Trophoblast cell (in vitro differentiated cells and primary cell): ENCODE measurements at places on chromosomes 16 and 17.
A peak's percentile ranks its signal among the peaks of the same experiment; 100 is the strongest.

GRCh38 chr16:2833776-2834175 is 3.7 kb downstream of the ZG16B start:
- H3K27ac ChIP-seq, result no peak overlapping the region
- H3K27me3 ChIP-seq, result no peaks in the 10 kb centered on the region
- DNase-seq, result no peak
- H3K36me3 ChIP-seq, result no peaks in the 10 kb centered on the region

GRCh38 chr16:86555704-86556075 is 655 bp upstream of the MTHFSD start:
- no peak overlapping the region for H3K27ac ChIP-seq
- H3K36me3 ChIP-seq, result peaks cover 6% of the 10 kb centered on the region
- no peaks in the 10 kb centered on the region for H3K27me3 ChIP-seq
- no peak for DNase-seq
- H3K4me1 ChIP-seq, result peaks cover 3% of the 10 kb centered on the region

- no peaks in the 10 kb centered on the region for H3K4me1 ChIP-seq
- no peak for DNase-seq
- H3K4me3 ChIP-seq, result no peak overlapping the region
- H3K36me3 ChIP-seq, result no peaks in the 10 kb centered on the region
These were observed 372.5 kb upstream of the CDH8 start for GRCh38 chr16:62408760-62409159.

- no peak for DNase-seq
- H3K27ac ChIP-seq, result no peak overlapping the region
- peaks cover 11% of the 10 kb centered on the region for H3K4me1 ChIP-seq
- no peaks in the 10 kb centered on the region for H3K27me3 ChIP-seq
These were observed 35.5 kb upstream of the ZC3H18 start for GRCh38 chr16:88534638-88535190.

DNA sequence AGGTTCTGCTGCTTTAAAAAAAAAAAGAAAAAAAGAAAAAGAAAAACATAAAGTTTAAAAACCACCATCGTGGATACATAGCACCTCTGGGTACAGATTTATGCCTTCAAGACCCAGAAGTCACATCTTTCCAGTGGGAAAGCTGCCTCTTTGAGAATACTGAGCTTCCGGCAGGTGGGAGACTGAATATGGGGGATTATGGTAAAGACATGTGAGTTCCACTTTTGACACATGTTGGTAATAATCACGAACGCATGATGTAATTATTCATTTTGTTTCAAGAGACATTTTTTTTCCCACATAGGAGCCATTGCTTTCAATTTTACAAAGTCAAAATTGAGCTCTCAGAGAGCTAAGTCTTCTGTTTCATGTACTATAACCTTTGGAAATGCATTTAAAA is 229.7 kb upstream of the CDH5 start:
- H3K36me3 ChIP-seq, result no peaks in the 10 kb centered on the region
- DNase-seq, result no peak
- H3K4me3 ChIP-seq, result no peak overlapping the region
- H3K4me1 ChIP-seq, result peaks cover 11% of the 10 kb centered on the region
- H3K27ac ChIP-seq, result no peak overlapping the region

- peaks cover 9% of the 10 kb centered on the region for H3K4me1 ChIP-seq
- H3K4me3 ChIP-seq, result no peak overlapping the region
- no peak for DNase-seq
These were observed 2.3 kb upstream of the SLC22A31 start for GRCh38 chr16:89202422-89203215.

GRCh38 chr17:11488407-11488806 is 109.9 kb upstream of the DNAH9 start:
- no peaks in the 10 kb centered on the region for H3K36me3 ChIP-seq
- no peaks in the 10 kb centered on the region for H3K4me1 ChIP-seq
- no peaks in the 10 kb centered on the region for H3K27me3 ChIP-seq
- H3K27ac ChIP-seq, result no peak overlapping the region
- no peak overlapping the region for H3K4me3 ChIP-seq

GRCh38 chr17:77285594-77286390 is 145.0 kb downstream of the SEC14L1 start:
- H3K36me3 ChIP-seq, result no peaks in the 10 kb centered on the region
- no peak overlapping the region for H3K27ac ChIP-seq
- DNase-seq, result peak; percentile 88
- H3K4me3 ChIP-seq, result no peak overlapping the region

GRCh38 chr16:79339863-79340262 is 260.7 kb downstream of the MAF start:
- H3K4me3 ChIP-seq, result no peak overlapping the region
- DNase-seq, result no peak
- no peaks in the 10 kb centered on the region for H3K36me3 ChIP-seq
- H3K4me1 ChIP-seq, result no peaks in the 10 kb centered on the region

- no peaks in the 10 kb centered on the region for H3K27me3 ChIP-seq
- peak; percentile 50 for DNase-seq
- peaks cover 8% of the 10 kb centered on the region for H3K36me3 ChIP-seq
- peak overlapping the region; percentile 69 for H3K4me3 ChIP-seq
These were observed 692 bp upstream of the SOCS1 start for GRCh38 chr16:11256661-11257130.

DNA sequence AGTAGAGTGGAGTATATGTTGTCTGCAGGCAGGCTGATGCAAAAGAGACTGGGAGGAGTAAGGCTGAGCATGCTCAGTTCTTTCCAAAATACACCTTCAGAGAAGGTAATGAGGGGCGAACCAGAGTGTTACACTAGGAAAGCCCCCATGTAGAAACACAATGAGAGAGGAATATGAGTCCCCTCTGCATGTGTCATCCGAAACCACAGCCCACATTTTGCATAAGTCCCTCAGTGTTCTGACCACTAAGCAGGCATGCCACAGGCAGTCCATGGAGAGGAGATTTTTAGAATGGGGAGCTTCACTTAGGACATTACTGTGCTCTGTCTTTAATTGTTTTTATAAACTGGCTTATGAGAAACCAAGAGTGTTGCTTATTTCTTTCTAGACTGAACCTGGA is 32.0 kb downstream of the SLC6A2 start:
- H3K4me3 ChIP-seq, result no peak overlapping the region
- H3K27ac ChIP-seq, result no peak overlapping the region
- no peaks in the 10 kb centered on the region for H3K4me1 ChIP-seq
- no peaks in the 10 kb centered on the region for H3K36me3 ChIP-seq
- no peak for DNase-seq

DNA sequence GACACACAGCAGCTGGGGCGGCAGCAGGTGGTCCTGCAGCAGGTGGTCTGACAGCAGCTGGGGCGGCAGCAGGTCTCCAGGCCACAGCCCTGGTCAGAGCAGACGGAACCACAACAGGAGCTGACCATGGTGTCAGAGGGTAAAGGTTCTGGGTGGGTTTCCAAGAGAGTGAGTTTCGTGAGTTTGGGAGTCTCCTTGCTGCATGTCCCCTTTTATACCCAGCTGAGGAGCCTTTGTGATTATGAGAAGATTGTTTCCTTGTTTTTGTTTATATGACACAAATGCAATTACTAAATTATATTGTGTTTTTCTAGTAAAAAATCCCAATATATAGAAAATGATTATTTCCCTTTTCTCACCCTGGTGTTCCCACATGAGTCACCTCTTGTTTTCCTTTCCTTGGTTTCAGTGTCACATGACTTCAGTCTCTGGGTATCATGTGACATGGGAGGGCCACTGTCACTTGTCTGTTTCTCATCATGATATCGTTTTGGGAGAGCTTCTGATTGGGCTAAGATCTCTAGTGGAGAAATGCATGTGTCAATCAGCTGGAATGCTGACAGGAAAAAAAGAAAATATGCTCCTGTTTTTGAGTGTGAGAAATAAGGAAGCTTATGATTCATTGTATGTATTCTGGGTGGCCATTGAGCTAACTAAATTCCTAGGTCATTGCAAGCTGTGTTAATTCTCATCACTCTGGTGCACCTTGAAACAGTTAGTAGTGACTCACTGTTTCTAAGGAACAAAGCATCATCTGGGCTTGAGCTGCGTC is at the start of gene KRTAP4-6:
KRTAP4-6 (minus strand) TSS at position 185 of the 772 bp plus-strand sequence; CDS start at position 128, 57 bp downstream.
- H3K27ac ChIP-seq, result no peak within 1 kb of the TSS
- DNase-seq, result peak; percentile 90
- no peaks in the 10 kb centered on the region for H3K4me1 ChIP-seq
- H3K36me3 ChIP-seq, result no peaks in the 10 kb centered on the region

GRCh38 chr17:59763861-59764260 is 56.4 kb downstream of the VMP1 start:
- H3K27me3 ChIP-seq, result no peaks in the 10 kb centered on the region
- H3K4me3 ChIP-seq, result no peak overlapping the region
- H3K4me1 ChIP-seq, result peaks cover 10% of the 10 kb centered on the region
- peak overlapping the region; percentile 57 for H3K27ac ChIP-seq

- H3K27me3 ChIP-seq, result no peaks in the 10 kb centered on the region
- H3K4me1 ChIP-seq, result no peaks in the 10 kb centered on the region
- no peak overlapping the region for H3K4me3 ChIP-seq
- no peaks in the 10 kb centered on the region for H3K36me3 ChIP-seq
- H3K27ac ChIP-seq, result no peak overlapping the region
These were observed 19.1 kb upstream of the ZC3H7A start for GRCh38 chr16:11816123-11816522.

DNA sequence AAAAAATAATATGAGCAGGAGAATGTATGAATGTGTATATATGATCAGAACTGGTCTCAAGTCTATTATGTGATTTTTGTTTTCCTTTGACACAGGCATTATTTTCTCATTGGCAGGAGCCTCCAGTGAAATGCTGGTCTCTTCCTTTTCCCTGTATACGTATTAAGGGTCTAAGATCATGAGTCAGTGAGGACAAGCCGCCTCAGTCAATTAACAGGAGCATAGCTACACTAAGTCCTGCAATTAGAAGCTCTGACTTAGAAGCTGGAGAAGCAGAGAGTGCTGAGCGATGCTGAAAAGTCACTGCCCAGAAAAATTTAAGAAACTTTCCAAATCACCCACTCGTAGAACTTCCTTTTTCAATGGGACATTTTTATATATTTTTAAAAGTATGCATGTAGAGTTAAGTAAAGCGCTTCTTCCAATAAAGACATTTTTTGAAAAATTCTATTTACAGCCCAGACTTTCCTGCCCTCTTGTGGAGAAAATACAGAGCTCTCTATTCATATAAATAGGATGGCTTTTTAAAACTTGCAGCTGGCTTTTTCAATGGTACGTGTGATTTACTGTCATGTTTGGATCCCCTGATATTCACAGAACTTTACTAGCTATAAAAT is 70.2 kb upstream of the PSMD7 start:
- H3K4me1 ChIP-seq, result no peaks in the 10 kb centered on the region
- H3K27me3 ChIP-seq, result no peaks in the 10 kb centered on the region
- no peak overlapping the region for H3K4me3 ChIP-seq
- peak; percentile 7 for DNase-seq
- no peak overlapping the region for H3K27ac ChIP-seq
